Activated CD4-positive, CD25-positive, alpha-beta regulatory T cell (primary cell): ENCODE measurements at places on chromosomes 3 and 15.

DNA sequence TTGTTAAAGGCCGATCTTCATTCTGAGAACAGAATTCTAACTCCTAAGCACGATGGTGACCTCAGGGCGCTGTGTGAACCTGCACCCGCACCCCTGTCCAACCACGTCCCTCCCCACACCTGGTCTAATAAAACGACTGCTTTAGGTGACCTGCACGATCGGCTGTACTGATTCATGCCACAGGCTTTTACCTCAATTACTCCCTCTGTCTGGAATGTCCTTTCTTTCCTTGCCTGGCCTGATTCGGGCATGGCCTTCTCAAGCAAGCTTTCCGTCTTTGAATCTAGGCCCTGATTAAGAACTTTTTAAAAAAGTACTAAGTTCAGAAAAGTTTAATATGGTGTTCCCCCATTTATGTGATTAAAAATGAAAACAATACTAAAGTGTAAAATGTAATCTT lies 842 bp upstream of the U2SURP start:
- DNase-seq, result no peak

DNA sequence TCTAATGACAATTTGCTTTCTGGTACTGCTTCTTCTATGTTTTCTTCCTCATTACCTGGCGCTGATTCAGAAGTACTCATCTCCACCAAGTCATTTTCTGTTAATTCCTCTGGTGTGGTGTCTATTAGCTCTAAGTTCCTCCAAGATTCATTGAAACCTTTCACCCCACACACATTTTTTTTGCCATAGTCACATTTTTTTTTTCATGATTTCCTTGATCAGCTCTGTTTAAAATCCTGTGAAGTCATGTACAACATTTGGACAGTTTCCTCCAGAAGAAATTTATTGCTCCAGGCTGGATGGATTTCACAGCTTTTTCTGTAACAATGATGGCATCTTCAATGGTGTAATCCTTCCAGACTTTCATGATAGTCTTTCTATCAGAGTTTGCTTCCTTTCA lies 243.2 kb upstream of the VEPH1 start:
- DNase-seq, result no peak

- no peak for DNase-seq
Measured at GRCh38 chr3:31341130-31341529, 191.6 kb upstream of the STT3B start.

DNA sequence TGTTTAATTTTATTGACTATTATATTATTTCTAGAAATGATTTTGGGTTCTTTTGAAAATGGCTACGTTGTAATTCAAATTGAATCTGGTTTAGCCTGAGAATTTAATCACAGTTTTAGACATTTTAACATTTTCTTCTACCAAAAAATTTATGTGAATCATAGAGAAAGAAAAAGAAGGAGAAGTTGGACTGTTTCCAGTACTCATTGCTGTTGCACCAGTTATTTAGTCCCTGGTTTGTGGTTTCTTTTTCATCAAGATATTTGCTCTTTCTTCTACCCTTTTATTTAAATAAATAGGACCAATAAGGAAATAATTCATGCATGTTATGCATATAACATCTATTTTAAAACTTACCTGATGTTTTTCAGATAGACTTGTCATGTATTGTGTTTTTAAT lies 1337.1 kb downstream of the ROBO1 start:
- DNase-seq, result no peak

- DNase-seq, result no peak
Measured at GRCh38 chr15:38486936-38487335, 33.0 kb downstream of the FAM98B start.

DNA sequence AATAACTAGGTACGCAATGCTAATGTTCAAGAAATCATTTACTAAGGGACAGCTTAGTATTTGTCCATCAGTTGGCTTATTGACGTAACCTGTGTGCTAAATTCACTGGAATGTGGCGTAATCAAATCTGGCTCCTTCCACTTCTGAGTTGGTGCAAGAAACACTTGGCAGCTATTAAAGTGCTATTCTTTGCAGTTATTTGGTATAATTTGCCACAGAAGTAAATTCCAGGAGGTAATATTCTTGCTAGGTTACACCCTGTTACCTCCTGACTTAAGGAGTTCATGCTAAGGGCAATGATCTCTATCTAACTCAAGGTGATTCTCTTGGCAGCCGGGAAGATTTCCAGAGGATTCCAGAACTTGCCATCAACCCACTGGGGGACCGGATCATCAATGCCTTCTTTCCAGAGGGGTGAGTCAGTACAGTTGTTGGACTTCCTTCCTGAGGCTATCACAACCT lies 25.5 kb downstream of the CHP1 start:
- DNase-seq, result no peak

DNA sequence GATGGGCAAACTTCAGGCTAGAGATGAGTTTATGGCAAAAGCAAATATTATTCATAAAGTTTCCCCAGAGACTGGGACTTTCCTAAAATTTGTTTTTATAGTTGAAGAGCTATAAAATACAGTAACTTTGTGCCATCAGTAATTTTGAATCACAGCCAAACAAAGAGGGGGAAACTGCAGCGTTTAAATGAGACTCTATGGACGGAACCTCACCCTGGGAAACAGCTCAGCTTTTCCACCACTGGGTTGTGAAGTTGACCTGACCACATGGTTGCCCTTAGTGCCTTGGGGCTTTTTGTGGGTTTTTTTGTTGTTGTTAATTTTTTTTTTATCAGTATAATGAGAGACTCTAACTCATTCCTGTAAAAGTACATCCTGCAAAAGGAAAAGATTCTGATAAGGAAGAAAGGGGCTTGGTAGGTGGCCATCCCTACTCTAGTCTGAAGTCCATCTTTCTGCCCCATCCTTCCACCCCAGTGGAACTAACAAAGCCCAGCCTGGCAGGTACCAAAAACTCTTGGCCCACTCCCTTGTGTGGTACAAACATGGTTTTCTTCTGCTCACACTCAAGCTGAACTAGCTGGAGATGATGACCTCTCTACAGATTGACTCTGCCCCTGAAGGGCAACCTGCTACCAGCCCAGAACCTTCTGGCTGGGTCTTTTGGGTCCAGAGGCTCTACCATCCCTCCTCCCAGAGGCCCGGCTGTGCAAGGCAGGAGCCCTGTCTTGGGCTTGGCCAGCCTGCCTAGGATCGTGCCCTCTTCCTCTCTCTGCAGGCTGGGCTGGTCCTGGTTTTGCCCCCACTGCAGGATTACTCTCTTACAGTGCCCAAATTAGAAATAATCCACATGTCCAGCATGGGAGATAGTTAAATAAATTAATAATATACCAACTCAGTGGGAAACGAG lies 41.2 kb downstream of the RLBP1 start:
- no peak for DNase-seq

- DNase-seq, result no peak
Measured at GRCh38 chr15:74376825-74377581, 9.6 kb upstream of the CYP11A1 start.

DNA sequence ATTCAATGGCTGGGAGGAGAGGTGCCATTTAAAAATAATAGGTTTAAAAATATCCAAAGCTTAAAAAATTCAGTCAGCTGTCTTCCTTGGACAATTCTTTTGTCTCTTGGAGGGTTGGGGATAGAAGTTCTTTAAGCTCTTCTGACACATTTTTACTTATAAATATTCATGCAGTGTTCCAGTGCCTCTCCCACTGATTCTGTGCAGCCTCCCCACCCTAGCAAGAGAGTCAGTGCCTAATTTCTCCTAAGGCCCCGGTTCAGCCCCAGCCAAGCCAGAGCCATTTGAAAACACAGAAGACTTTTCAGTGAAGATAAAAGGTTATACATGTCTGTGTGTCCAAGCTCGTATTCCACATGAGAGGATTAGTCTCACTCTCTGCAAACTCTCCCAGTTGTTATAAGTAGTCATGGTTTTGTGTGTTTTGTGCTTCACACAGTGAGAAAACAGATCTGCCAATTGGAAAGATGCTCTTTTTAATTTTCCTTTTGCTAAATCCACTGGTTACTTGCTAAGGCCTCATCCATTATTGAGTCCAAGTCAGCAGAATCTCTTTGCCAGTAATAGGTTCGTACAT lies 141.3 kb downstream of the CD47 start:
- no peak for DNase-seq

DNA sequence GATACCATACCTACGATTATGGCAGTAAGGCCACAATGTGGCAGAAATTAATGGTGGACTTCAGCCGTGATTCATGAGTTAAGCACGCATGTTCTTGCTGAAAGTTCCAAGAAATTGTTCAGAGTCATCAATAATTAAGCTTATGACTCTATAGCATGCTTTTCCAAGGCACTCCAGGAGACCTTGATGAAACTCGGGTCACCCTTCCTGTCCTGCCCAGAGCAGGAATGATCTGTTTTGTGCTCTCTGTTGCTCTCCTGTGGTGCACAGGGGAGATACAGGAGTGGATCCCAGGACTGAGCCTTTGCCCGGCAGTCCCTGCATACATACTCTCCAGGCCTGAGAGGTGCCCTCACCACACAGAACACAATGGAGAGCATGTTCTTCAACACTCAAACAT lies 141.6 kb upstream of the SLC2A2 start:
- no peak for DNase-seq

DNA sequence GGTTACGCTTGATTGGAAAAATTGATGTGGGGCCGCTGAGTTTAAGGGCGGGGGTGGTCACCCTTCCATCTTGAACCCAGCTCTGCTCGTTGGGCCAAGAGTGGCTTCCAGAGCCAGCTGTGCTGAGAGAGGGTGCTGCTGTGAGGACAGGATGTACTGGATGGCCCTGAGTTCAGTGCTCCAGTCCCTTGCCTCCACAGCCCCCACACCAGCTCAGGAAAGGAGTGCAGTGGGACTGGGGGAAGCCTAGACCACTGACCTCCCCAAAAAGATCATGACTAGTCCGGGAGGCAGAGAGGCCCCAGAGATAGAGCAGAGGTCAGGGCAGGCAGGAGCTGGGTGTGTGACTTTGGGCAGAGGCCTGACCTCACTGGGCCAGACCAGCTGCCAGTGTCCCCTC lies 4.0 kb upstream of the PTH1R start:
- DNase-seq, result no peak

- DNase-seq, result no peak
Measured at GRCh38 chr15:87746333-87746732, 510.2 kb downstream of the NTRK3 start.

- DNase-seq, result no peak
Measured at GRCh38 chr15:91916051-91916450, 62.5 kb downstream of the SLCO3A1 start.

- no peak for DNase-seq
Measured at GRCh38 chr3:55434789-55435188, 52.3 kb downstream of the WNT5A start.

- DNase-seq, result no peak
Measured at GRCh38 chr3:137205394-137206045, 247.7 kb downstream of the IL20RB start.

DNA sequence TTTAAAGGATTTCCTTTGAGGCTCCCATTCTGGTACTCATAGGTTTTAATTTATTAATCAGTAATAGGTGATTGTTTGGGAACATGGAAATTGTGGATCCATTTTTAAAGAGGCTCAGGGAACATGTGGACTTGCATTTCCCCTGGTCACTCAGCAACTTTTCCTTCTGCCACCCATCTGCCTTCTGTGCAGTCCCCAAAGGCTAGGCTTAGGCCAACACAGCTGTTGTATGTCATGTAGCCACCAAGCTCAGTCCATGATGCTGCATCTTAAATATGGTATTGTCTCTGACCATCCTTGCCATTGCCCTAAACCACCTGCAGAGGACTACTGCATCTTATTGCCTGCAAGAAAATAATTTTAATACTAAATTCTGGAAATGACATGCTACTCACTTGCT lies 416.7 kb upstream of the SEMA6D start:
- DNase-seq, result no peak

- no peak for DNase-seq
Measured at GRCh38 chr3:24401811-24402185, 92.9 kb downstream of the THRB start.

- DNase-seq, result no peak
Measured at GRCh38 chr15:98596885-98597392, 51.4 kb upstream of the IGF1R start.

GRCh38 chr15:65804252-65804931 lies 12.3 kb upstream of the DENND4A start:
- DNase-seq, result no peak

- no peak for DNase-seq
Measured at GRCh38 chr3:23710555-23710954, 95.2 kb upstream of the UBE2E1 start.

GRCh38 chr15:45107941-45108630 lies 5.9 kb downstream of the DUOX2 start:
- DNase-seq, result no peak

DNA sequence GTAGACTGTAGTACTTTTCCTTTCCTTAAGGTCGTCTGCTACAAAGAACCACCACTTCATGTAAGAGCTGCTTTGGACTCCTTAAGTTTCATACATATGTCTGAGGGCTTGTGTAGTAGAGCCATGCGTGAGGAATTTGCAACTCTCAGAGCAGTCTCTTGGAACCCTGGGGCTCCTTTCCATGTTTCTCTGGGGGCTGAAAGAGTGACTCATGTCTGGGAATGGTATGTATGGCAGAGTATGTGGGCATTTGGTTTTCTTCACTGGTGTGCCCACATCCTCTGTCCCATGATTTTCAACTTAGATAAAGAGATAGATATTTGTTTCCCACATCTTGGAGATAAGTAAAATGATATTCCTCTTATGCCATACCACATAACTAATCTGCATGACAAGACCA lies 20.6 kb upstream of the RBM5 start:
- DNase-seq, result no peak

GRCh38 chr3:157067114-157067513 lies 92.8 kb downstream of the CCNL1 start:
- no peak for DNase-seq

DNA sequence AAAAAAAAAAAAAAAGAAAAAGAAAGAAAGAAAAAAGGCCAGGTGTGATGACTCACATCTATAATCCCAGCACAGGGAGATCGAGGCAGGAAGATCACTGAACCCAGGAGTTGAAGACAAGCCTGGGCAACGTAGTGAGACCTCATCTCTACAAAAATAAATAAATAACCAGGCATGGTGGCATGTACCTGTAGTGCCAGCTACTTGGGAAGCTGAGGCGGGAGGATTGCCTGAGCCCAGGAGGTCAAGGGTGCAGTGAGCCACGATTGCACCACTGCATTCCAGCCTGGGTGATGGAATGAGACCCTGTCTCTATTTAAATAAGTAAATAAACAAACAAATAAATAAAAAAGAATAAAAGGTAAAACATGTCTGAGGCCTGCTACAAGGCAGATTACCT lies 39.3 kb upstream of the LACTB start:
- DNase-seq, result no peak

- no peak for DNase-seq
Measured at GRCh38 chr3:170502297-170502696, 83.6 kb downstream of the SLC7A14 start.
